Stimulated activated CD8-positive, alpha-beta memory T cell treated with anti-CD3 and anti-CD28 coated beads, Interleukin-7, amount 100 ng/mL, for 48 hours (primary cell): ENCODE measurements at places on chromosomes 7 and 10.
A peak's percentile ranks its signal among the peaks of the same experiment; 100 is the strongest.

DNA sequence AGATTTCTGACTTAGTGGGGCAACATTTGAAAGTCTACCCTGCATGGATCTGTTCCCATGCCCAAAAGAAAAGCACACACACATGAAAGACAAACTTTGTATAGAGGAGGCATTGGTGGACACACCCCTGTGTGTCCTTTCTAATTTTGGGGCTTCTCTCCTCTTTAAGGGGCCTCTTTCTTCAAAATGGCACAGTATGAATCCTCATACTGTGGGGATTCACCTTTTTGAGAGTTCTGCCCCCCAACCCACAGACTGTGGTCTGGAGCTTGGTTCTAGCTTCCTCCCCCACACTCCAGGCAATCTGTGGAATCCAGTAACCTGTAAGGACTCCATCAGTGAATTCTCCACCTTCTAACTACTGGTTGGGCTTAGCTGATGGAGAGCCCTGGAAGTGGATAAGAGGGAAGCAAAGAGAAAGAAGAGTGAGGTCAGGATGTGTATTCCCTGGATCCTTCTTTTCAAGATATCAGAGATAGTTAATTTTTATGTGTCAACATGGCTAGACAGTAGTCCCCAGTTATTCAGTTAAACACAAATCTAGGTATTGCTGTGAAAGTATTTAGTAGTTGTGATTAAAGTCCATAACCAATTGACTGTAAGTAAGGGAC is 32.4 kb upstream of the CDK6 start:
- no peak for DNase-seq

DNA sequence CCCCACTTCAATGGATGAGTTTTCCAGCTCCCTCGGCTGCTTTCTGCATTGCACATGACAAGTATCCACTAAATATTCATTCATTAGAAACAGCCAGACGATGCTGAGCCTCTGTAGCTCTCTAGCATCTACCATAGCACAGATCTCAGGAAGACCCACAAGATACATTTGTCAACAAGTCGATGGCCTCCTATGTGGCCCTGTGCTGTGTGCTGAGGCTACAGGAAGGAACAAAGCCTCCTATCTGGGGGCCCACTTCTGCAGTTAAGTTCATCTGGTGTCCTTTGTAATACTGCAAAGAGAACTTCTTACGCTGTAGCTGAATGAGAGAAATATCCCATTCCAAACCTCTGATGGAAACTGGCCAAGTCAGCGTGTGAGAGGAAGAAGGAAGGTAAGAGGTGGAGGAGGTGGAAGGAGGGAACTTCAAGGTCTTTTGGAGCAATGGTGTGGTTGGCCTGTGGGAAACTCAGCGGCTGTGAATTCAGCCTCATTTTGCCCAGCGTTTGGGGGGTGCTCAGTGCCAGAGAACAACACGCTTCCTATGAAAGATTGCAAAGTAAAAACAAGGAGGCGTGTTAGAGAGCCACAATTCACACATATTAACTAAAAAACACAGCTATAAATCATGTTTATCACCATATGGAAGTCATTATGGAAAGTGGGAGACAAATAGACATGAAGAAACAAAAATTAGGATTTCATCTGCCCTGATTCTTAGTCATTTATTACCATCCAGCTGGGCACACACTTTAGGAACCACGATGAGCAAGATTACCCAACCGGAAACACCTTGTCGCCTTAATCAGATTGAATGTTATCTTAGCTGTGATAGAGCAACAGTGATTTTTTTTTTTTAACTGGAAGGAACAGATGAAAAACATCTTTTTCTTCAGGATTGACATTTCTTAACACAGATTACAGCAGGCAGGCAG is 62.2 kb upstream of the USP6NL start:
- no peak for DNase-seq

DNA sequence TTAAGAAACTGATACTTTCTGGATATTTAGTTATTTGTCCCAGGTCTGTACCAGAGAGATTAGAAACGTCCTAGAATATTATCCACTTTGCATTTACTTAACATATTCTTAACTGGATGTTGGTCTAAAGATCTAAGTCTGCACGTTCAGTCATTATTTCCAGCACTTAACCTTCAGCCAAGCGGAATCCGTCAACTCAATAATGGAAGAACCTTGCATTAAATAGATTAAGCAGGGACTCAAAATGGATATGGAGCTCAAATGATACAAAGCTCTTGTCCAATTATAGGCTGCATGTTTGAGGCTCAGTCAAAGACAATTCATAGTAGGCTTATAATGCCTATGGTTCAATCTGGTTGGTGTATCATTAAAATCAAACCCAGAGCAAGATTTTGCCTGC is 162.9 kb downstream of the SEMA3D start:
- no peak for DNase-seq

- DNase-seq: no peak
Observed at GRCh38 chr7:2785071-2785500, 59.0 kb downstream of the GNA12 start.

DNA sequence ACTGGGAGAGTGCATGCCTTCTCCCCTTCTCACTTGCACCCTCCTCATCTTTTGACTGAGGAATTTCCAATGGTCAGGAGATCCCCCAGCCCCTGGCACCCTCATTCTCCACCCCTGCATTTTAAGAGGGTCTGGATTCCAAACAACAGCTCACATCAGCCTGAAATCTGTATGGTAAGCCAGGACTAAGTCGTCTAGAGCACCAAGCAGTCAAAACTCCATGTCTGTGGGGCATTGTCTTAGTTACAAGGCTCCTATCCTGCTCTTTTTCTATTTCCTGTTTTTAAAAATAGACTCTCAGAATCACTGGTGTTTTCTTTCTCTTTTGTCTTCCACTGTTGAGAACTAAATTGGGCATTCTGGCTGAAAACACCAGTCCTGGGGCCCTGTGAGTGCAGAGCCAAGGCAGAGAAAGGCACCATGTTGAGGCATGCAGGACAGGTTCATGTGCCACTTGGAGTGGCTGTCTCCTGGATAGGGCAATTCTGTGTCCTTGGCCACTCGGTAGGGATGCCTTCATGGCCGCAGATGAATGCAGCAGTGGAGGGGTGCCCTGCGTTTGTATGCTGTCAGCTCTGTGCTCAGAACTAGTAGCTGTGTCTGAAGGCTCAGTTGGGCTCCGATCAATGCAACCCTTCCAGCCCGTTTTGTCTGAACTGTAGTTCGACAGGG is 216.6 kb upstream of the YAE1 start:
- DNase-seq: no peak

DNA sequence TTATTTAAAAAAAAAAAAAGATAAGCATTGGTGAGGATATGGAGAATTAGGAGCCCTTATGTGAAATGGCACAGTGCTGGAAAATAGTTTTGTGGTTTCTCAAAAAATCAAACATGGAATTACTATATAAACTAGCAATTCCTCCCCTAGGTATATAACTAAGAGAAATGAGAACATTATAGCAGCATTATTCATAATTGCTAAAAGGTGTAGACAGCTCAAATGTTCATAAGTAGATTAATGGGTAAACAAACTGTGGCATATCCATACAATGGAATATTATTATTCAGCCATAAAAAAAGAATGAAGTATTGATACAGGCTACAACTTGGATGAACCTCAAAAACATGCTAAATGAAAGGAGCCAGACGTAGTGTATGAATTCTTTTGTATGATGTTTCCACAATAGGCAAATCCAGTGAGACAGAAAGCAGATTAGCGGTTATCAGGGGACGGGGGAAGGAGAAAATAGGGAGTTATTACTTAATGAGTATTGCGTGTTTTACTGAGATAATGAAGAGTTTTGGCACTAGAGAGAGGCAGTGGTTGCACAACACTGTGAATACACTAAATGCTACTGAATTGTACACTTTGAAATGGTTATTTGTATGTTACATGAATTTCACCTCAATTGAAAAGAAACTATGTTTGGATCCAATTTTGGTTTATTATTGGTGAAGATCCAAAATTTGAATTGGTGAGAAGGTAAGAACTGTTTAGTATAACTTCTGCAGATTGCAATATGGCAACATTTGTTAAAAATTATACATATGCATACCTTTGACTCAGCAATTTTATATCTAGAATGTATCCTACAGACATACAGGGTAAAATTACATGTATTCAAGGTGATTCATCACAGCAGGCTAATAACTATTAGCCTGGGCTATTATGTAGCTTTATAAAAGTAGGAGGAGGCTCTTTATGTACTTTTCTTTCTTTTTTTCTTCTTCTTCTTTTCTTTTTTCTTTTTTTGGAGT is 69.7 kb downstream of the VCL start:
- DNase-seq: no peak

- no peak for DNase-seq
Observed at GRCh38 chr7:47288060-47288459, 293.9 kb downstream of the TNS3 start.

GRCh38 chr10:102384606-102385429 is 10.7 kb upstream of the NFKB2 start:
- no peak for DNase-seq

DNA sequence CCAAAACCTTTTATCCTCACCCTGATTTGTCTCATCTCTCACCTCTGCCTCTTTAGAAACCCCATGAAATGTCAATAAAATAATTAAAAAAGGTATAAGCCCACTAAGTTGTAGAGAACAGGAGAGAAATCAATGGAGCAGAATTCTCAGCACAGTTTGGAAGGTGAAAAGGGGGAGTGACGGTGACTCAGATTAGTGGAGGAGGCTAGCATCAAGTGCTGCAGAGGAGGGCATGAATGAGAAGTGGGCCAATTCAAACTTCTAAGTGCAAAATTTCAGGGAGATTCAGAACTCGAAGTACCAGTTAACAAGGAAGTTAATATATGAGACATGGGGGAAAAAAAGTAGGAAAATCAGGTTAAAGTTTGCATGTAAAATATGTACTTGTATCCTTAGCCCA is 34.9 kb upstream of the ETV1 start:
- DNase-seq: no peak

GRCh38 chr7:157046681-157047080 is 36.2 kb upstream of the MNX1 start:
- no peak for DNase-seq

DNA sequence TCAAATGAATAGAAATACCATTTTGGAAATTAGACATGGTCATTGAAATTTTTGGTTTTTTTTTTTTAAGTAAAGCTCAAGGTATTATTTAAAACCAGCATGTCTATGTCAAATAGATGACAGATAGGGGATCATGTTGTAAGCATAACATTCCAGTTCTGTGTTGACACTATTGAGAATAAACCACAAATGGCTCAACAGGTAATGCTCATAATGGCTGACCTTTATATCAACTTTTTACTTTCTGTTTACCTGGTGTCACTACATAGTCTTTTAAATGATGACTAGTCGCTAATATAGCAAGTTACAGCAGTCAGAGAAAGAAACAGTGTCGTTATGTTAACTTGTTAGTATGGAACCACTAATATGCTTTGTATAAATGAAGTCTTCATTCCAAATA is 616.0 kb downstream of the GATA3 start:
- no peak for DNase-seq

DNA sequence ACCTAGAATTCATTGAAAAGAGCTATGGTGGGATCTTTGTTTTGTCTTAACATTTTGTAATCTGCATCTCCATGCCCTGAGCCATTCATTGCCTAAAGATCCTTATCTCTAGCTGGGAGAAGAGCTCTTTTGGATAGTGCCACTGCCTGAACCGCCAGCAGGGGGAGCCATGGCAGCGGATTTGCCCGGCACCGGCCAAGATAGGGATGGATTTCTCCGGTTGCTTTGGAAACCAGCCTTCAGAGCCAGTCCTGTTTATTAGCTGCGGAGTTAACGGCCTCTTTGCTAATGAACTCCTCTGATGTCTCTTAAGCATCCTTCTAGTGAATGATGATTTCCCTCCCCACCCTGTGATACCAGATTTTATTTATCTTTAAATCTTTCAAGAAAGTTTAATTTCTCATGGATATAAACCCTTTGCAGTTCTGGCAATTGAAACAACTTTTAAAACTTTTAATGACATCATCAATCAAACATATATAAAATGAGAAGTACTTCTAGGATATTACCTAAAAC is 58.2 kb upstream of the LYZL2 start:
- DNase-seq: peak; percentile 56

DNA sequence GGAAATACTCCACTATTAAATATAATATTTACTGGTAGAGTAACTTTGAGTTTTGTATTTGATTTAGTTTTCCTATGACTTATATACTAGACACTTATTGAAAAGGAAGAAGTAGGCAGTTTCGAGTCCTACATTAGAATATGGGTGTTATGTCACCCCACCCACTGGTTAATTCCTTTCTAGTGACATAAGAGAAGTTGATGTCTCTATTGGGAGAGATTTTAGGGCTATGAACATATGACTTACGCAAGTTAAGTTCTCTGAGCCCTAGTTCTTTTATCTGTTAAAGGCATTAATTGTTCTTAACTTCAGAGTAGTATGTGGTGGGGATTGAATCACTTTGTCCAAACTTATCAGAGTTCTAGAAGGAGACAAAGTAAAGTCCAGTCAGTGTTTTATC is 30.5 kb downstream of the CPED1 start:
- DNase-seq: no peak

DNA sequence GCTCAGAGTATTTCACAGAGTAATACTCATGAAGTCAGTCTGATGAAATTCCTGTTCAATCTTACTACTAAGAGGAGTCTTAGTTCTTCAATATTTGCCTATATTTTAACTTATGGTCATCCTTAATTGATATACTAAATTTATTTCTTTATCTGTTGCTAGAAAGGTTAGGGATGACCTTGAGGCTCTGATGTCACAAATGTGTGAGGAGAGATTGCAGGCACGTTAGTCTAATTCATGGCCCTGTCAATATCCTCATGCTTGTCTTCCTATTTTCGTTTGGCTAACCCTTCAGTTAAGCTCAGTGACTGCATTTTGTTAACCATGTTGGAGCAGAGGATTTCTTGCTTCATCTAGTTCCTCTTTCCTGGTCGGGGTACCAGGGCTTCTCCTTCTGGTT is 704.7 kb upstream of the COBL start:
- no peak for DNase-seq

DNA sequence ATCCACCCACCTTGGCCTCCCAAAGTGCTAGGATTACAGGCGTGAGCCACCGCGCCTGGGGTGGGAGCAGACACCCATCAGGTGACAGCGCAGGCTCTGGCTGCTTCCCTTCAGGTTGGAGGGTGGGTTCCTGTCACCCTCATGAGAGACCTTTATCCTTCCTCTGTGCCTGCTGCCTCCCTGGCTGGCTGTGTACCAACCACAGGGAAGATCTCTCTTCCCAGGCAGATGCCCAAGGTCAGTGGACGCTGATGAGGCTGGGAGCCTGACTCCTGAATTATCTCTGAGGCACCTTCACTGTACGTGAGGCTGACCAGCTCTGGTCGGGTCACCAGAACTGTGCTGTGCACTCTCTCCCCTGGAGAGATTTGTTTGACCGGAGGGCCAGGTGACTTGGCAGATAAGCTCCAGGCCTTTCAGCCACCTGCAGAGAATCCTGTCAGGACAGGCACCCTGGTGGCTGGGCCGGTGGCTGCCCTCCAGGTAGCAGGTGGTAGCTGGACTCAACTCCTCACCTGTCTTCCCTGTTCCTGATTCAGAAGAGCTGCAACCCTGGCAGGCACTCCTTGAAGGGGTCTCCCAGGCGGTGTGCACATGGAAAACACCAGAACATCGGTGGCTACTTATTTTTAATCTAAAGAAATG is 251.9 kb downstream of the GLRX3 start:
- DNase-seq: no peak

GRCh38 chr7:91880016-91880412 is 488 bp downstream of the MTERF1 start:
- no peak for DNase-seq

- DNase-seq: no peak
Observed at GRCh38 chr10:106078895-106079576, 1085.5 kb downstream of the SORCS1 start.

GRCh38 chr10:101373063-101373462 is 19.1 kb downstream of the BTRC start:
- no peak for DNase-seq

- DNase-seq: no peak
Observed at GRCh38 chr10:83990126-83990525, 149.2 kb upstream of the GHITM start.

GRCh38 chr10:72593963-72594362 is 31.9 kb downstream of the MICU1 start:
- DNase-seq: no peak
